ENCODE measurements at places on chromosomes 11 and 22.
A peak's percentile ranks its signal among the peaks of the same experiment; 100 is the strongest.

- DNase-seq: no peak
These were observed 44.6 kb upstream of the RIC3 start for GRCh38 chr11:8213376-8213775.

GRCh38 chr11:29051935-29052334 is 943.7 kb downstream of the METTL15 start:
- no peak for DNase-seq

DNA sequence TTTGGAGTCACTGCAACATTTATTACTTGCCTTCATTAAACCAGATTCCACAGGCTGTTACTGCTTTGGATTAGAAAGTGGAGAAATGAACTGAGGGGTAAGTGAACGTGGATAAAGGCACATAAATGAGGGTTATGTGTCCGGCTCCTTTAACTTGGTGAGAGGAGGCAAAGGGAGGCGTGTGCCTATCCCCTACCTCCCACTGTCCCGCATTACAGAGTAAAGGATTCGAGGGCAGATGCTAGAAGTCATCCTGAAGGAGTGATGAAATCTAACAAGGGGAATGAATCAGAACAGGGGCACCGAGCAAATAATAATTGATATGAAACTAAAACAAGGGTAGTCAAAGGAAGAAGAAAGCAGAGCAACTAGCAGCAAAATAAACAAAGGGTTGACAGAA is 147.2 kb downstream of the GRIA4 start:
- no peak for DNase-seq

DNA sequence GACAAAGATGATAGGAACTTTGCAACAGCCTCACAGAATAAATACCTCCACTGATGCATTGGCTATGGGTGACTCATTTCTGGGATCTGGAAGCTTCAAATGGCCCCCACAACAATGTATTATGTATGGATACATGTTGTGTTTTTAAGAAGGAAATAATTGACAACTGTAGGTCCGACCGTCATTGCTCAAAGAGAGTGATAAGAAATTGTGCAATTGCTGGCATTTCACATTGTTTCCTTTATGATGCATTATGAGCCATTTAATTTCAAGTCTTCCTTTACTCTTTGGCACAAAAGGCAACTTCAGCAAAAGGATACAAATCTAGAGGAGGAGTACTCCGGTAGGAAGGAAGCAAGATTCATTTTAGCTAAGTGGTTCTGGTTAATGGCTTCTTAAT is 2.0 kb downstream of the ANO3 start:
- DNase-seq: no peak

GRCh38 chr22:33476206-33476605 is 418.0 kb upstream of the SYN3 start:
- DNase-seq: no peak

DNA sequence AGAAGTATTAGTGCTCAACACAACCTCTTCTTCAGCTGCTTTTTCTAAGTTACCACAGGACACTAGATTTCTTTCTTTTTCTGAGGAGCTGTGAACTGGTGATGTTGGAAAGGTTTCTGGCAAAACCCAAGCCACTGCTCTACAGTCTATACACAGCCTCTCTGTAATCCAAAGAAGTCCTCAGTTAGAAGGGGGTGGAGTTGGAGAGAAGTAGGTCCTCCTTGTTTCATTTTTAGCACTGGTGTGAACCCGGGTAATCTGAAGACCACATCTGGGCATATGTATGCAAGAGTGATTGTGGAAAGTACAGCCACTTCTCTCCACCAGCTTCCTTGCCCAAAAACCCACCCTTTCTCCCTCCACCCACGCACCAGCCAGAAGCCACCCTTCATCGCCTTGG is 1168.1 kb downstream of the LRRC4C start:
- DNase-seq: no peak

DNA sequence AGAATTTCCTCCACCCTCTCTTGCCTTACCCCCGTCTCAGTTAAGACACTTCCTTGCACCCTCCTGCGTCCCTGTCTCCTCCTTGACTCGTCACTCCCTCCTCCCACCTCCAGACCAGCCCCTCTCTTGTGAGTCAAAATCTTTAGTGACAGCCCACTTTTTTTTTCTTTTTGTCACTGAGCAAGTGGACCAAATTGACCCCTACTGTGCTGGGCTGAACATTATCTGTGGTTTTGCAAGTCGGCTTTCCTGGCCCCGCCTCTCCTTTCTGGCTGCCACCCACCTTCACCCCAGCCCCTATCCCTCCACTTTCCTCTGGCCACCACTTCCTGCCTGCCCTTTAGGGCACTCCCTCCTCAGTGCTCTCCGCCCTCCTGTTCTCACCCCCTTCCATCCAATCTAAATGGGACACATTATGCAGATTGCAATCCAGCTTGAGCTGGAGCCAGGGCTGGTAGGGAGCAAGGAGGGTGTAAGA is at the start of gene APLNR:
Gene APLNR, minus strand, starts transcription at position 47 of the 478 bp plus-strand sequence. CDS start 246 bp downstream, outside the sequence.
- no peak for DNase-seq

GRCh38 chr11:120610111-120610510 is 98.6 kb downstream of the GRIK4 start:
- DNase-seq: no peak

- no peak for DNase-seq
These were observed 50.1 kb downstream of the CABIN1 start for GRCh38 chr22:24061124-24061684.

DNA sequence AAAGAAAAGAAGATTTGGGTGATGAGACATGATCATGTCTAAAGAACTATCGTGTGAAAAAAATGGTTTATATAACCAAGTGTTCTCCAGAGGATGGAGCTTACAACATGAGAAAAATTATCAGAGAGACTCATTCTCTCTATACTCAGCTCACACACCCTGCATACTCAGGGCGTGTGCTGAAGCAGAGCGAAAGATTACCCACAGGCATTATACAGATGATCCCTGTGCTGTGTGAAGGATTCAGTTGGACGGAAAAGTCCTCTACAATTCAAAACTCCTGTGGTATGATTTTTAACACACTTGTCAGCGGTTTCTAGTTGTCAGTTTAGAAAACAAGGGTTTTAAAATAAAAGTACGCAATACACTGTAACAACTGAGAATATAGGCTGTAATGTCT is 267.3 kb downstream of the DLG2 start:
- DNase-seq: no peak

- no peak for DNase-seq
These were observed 194.0 kb upstream of the CADM1 start for GRCh38 chr11:115698243-115698642.

DNA sequence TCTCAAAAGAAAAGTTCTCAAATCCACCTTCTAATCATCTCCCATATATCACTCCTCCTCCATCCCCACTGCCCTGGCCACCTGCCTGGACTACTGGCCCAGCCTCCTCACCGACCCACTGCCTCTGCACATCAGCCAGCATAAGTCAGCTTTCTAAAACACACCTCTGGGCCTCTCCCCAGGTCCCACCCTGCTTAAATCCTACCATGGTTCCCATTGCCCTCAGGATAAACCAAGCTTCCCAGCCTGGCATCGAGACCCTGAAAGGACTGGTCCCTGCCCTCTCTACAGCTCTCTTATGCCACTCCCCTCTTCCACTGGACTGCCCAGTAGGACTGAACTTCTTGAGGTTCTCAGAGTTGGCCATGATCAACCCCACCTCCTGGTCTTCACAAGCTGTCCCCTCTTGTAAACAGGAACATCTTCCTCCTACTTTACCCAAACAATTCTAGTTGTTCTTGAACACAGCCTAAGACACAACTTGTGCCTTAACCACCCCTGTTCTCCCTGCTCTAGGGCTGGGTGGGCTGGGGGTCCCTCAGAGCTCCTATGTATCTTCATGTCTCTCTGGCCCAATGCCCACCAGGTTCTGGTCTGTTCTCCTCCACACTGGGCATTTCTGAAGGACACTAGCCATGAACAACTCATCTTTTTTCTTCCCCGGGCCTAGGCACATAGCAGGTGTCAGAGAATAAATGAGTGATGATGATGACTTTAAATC is 12.6 kb upstream of the P2RY6 start:
- no peak for DNase-seq

GRCh38 chr22:30424534-30425326 is 838 bp upstream of the MTFP1 start:
- peak; percentile 39 for DNase-seq

DNA sequence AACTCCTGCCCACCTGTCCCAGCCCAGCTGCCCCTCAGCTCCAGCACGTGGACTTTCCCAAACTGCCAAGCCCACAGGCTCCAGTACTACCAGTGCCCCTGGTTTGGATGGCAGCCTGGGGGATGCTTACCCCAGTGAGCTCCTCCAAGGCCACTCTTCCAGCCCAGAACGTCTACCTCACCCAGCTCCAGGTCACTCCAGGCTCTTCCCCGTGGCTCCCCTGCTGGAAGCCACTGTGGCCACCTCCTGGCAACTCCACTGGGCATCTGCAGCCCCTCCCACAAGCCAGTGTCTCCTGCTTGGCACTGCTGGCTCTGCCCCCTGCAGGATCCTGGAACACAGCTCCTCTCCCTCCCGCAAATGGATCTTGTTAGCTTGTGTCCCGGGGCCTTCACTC is 29.3 kb downstream of the LMO1 start:
- DNase-seq: no peak
